ENCODE measurements at places on chromosomes 11 and 22. TPM values are rescaled to one million over a fixed set of nuclear protein-coding genes. Genes with fewer than 3 reads are reported as not detected.

TMEM121B gene
- total RNA-seq: under 0.01 TPM

APOA5 gene
- not detected for total RNA-seq

CDC42BPG gene
- 0.25 TPM for total RNA-seq

AIFM3 gene
- total RNA-seq: 0.53 TPM

GP1BB gene
- 2.1 TPM for total RNA-seq

NAALAD2 gene
- total RNA-seq: 0.13 TPM

Data from aortic smooth muscle cell (primary cell).